Fibroblast of lung (primary cell): ENCODE measurements at places on chromosomes 1 and 21.

GRCh38 chr1:179745131-179745611 is 2.1 kb downstream of the FAM163A start:
- DNase-seq: no peak

DNA sequence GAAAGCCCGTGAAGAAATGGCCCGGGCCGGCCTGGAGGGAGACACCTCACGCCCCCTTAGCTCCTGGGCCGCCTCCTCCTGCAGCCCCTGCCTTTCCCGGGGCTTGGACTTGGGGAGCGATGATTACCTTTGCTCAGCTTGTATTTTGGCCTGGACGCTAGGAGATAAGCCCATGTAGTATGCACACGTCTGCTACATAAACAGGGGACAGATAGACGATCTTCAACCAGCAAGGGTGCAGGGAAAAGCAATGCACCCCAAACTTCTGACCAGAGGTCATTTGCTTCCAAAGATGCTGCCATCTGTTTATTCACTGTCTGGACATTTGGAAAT is 936 bp downstream of the TP73 start:
- no peak for DNase-seq

DNA sequence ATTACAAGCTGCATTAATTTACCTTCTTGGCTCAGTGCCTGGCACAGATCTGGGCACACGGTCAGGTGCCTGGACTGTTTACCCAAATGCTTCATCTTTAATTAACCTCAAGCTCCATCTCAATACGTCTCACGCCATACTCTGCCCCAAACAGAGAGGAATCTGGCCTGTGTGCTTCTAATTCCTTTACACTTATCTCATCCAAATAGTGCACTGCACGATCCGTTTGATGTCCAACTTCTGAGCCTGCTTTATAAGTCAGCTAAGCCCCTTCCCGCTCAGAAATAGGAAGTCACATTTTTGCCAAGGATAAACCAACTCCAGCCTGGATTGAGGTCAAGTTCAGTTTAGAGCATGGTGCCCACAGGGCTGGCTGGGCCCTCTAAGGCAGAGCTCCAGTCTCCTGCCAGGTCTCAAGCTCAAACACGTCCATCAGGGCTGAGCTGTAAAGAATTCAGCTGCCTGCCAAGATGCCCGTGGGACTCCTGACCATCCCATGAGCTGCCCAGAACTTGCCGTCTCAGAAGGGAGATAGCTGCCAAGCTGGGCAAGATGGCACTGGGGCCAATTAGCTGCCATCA is 233.5 kb downstream of the TRABD2B start:
- DNase-seq: peak; percentile 3

DNA sequence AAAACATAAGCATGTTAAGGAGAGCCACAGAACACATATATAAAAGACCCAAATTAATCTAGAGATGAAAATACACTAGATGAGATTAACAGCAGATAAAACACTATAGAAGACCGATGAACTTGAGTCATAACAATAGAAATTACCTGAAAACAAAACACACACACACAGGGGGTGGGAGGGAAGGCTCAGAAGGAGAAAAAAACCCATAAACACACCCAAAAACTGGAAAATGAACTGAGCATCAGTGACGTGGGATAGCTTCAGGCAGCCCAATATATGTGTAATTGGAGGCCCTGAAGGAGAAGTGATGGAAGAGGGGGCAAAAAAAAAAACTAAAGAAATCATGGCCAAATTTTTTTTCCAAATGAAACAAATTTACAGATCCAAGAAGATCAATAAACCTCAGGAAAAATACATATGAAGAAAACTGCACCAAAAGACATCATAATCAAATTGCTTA is 11.4 kb downstream of the ALDH9A1 start:
- DNase-seq: no peak

GRCh38 chr1:67532452-67533216 is 102.4 kb upstream of the SERBP1 start:
- DNase-seq: peak; percentile 91

DNA sequence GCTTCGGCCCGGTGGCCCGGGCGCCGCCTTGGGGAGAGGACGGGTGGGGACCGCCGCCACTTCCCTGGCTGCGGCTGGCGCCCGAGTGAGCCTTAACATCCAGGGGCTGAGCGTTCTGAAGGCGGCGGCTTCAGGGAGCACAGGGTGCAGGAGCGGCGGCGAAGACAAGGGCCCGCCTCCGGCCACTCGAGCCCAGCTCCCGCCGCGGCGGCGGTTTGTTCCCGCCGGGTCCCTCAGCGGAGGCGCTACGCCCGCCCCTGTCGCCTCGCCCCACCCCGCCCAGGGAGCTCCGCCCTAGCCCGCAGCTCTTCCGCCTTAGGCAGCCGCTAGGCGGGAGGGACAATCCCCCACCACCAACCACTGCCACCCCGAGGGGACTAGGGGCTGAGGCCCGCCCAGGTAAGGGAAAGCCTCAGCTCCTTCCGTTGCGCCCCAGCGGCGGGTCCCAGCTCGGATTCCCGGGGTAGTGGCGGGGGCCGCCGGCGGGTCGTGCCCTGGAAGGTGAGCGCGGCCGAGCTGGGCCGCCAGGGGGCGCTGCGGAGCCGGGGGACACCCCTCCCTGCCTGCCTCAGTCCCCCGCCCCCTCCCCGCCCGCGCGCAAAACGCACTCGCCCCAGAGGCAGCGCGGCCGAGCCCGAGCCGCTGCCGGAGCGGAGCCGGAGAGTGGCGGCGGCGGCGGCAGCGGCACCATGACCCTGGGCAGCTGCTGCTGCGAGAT is at the start of gene FOXD2:
FOXD2 (plus strand) TSS at position 598 of the 718 bp plus-strand sequence; CDS start at position 690, 92 bp downstream.
- peak; percentile 63 for DNase-seq

DNA sequence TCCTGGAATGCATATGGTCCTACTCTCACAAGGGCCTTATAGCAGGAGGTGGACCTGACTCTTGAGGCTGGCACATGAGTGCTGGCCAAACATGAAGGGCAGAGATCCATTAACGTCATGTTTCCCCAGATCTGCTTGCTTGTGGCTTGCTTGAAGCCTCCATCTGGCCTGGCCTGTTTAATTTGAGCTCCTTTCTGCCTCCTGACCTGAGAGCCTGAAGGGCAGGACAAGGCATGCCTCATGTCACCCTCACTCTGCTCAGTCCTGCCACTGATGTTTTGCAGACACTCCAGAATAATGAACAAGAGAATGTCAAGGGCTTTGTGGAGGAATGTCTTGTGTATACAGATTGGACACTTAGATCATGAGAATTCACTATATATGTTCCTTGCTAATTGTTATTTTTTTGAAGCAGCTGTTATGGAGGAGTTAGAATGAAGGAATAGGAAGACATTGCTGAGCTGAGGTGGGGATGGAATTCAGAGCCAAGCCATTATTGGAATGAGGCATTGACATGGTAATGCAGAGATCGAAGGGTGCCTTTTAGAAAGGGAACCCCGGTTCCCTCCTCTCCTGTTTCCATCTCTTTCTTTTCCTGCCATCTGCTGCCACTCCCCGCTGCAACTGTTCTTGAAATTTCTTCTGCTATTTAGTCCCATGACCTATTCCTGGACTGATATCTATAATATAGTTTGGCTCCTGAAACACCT is 457.0 kb upstream of the PROX1 start:
- DNase-seq: no peak

DNA sequence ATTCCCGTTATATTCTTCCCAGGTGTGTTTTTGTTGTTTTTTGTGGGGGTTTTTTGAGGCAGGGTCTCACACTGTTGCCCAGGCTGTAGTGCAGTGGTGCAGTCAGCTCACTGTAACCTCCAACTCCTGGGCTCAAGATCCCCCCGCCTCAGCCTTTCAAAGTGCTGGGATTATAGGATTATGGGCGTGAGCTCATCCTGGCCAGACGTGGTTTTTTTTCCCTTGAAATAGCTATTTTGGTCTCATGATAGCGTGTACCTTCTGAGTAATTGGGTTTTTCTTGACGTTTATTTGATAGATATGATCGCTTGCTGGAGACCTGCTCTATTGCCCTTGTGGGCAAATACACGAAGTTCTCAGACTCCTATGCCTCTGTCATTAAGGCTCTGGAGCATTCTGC is 17.6 kb downstream of the CTPS1 start:
- no peak for DNase-seq

GRCh38 chr1:58576325-58576726 is 726 bp downstream of the TACSTD2 start:
- DNase-seq: no peak

- DNase-seq: no peak
Measured at GRCh38 chr21:27647401-27647800, 680.5 kb upstream of the ADAMTS5 start.

DNA sequence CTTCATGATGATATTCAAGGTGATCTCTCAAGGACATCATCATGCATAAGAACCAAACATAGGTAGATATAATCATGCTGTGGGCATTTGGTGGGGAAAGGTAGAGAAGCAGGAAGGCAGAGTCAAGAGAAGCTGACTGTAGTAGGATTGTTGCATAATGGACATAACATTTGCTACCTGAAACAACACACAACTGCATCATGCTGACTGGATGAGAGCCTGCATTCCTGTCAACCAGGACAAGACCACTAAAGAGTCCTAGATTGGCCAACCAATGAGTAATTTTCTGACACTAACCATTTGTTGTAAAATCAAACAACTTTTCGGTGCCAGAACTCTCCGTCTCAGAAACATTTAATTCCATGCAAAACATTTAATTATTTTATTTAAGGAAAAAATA is 377.2 kb downstream of the PLPP3 start:
- peak; percentile 24 for DNase-seq

- no peak for DNase-seq
Measured at GRCh38 chr1:22488319-22488718, 36.7 kb downstream of the ZBTB40 start.

GRCh38 chr1:22207511-22208267 is 64.8 kb upstream of the WNT4 start:
- no peak for DNase-seq

DNA sequence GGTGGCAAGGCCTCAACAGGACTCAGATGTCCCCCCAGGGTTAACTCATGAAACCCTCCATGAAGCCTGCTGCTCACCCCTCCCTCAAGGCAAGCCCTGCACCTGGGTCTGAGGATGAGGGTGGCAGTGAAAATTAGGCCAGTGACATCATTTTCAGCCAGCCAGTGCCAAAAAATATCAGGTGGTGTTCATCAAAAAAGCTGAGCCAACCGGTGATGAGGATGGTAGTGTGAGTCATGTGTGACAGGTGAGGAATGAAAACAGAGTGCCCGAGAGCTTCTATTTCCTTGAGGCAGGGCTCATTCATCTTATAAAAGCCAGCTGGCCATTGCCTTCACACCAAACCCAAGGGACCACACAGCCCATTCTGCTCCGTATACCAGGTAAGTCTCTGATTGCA is at the start of gene SPRR1A:
SPRR1A (plus strand) TSS at position 339 of the 400 bp plus-strand sequence. CDS start 1,150 bp downstream, outside the sequence.
- no peak for DNase-seq

- no peak for DNase-seq
Measured at GRCh38 chr1:25174363-25174729, 58.0 kb downstream of the SYF2 start.

GRCh38 chr1:22582661-22583635 is 19.7 kb downstream of the EPHA8 start:
- DNase-seq: no peak

DNA sequence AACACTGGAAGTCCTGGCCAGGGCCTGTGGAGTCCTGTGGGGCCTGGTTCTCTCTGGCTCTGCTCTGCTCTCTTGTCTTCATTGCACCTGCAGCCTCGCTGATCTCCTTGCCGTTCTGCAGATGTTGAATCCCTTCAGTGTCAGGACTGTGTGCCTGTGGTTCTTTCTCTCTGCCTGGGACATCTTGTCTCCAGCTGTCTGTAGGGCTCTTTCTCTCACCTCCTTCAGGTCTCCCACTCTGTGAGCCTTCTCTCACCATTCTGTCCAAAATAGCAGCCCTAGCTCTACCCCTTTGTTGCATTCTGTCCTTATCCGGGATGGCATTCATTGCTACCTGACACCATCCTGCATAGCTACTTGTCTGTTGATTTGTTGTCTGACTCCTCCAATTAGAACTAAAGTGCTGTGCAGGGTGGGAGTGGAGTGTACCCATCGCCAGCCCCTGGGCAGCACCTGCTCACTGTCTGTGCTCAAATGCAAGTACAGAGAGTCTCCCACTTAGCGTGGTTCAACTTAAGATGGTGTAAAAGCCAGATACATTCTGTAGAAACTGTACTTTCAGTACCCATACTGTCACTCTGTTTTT is 8.9 kb downstream of the PGBD2 start:
- DNase-seq: no peak

- DNase-seq: no peak
Measured at GRCh38 chr1:93537396-93537795, 89.5 kb downstream of the FNBP1L start.

GRCh38 chr1:14392161-14392858 is 206.2 kb upstream of the KAZN start:
- no peak for DNase-seq

DNA sequence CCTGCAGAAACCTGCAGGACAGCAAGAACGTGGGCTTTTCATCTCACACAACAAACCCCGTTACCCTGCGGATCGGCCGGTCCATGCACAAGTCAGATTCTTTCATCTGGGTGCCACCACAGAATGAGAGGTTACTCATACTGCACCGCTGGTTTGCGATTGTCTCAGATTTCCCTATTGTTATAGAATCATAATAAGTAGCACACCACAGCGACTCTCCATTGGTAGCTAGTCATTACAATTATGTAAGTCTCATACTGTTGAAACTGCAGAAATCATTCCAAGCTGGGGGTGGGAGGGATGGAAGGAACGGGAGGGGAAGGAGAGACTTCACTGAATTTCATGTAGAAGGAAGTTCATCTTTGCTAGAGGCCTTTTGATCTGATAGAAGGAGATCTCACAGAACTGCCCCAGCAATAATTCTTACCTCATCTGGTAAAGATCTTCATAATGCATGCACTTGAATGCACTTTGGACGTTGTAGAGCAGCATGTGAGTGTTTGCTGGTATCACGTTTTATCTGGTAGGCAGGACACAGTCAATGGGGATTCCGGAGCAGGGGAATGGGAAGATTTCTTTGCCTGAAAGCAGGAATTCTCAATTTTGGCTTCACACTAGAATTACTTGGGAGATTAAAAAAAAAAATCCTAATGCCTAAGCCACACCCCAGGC is 221.1 kb downstream of the KIF26B start:
- no peak for DNase-seq

GRCh38 chr1:218584418-218585155 is 239.5 kb downstream of the TGFB2 start:
- peak; percentile 76 for DNase-seq

DNA sequence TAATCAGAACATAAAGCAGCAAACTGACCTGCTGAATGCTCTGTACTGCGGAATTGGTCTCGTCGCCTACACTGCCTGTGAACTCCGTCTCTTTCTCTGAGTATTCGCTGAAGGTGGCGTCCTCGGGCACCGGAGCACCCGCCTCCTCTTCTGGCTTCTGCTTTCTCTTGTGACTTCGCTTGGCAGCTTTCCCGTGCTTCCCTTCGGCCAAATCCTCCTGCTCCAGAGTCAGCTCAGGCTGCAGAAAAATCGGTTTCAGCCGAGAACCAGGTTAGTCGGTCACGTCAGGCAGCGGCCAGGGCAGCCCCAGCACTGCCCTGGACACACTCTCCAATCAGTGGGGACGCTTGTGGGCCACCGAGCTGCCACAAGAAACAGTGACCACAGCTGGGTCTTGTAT is 35.8 kb upstream of the RIPK4 start:
- peak; percentile 50 for DNase-seq

GRCh38 chr1:33988161-33988560 is 124.3 kb downstream of the HMGB4 start:
- no peak for DNase-seq
